Tongue (tissue), 3 donors: ENCODE measurements at places on chromosomes 6 and 20. TPM values are rescaled to one million over a fixed set of nuclear protein-coding genes. Genes with fewer than 3 reads are reported as not detected.

Gene TBXT
- total RNA-seq = not detected

Gene ALDH8A1
- not detected for total RNA-seq

Gene VSTM2L
- total RNA-seq = 0.82 TPM

Gene RWDD1
- 18.0 TPM for total RNA-seq

Gene GLP1R
- total RNA-seq = 0.72 TPM

Gene BCAS1
- total RNA-seq = 2.4 TPM

Gene PSORS1C2
- total RNA-seq = not detected

Gene PBOV1
- not detected for total RNA-seq

Gene C6orf118
- 0.72 TPM for total RNA-seq

Gene F13A1
- 26.0 TPM for total RNA-seq

Gene SMIM26
- total RNA-seq = 143 TPM

Gene SLC32A1
- not detected for total RNA-seq

Gene BACH2
- 8.3 TPM for total RNA-seq

Gene NRSN1
- 0.51 TPM for total RNA-seq

Gene HSPA12B
- total RNA-seq = 26.7 TPM

Gene WFDC11
- total RNA-seq = not detected

Gene RBL1
- 12.9 TPM for total RNA-seq

Gene MOXD1
- total RNA-seq = 17.6 TPM

Gene COL12A1
- 443 TPM for total RNA-seq

Gene PPIL6
- total RNA-seq = 10.9 TPM
